Stimulated activated CD4-positive, alpha-beta T cell treated with anti-CD3 and anti-CD28 coated beads, Interleukin-2, amount 100 ng/mL, for 4 hours (primary cell): ENCODE measurements at places on chromosomes 7 and 10.

DNA sequence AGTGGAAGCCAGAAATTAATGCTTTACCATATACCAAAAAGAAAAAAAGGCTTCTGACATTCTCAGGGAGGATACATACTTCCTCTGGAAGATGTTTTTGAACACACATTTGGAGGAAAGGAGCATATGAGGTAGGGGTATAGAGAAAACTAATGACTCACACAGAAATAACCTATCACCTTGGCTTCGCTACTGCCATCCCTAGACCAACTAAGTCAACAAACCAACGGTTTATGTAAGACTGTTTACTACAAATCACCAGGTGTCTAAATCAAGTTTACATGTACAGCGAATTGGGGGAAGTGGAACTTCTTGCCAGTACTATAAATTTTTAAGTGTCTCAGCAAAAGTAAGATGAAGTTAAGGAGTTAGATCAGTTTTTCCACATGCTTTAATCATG is 96.9 kb downstream of the NT5C2 start:
- no peak for DNase-seq

DNA sequence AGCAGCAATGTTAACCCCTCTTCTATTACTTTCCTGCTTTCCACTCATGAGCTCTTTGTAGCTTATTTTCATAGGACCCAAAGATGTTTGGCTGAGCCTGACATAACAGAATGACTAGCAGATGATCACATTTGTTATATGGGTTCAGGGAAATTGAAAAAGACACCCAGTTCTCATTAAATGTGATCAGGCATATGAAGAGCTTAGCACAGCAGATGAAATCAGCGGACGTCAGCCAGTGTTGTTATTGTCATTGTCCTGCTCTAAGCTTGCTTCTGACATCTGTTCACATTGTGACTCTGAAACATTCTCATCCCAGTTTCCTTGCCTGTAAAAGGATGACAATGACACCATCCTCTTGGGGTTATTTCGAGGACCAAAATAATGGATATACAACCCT is 43.5 kb downstream of the FAM241B start:
- no peak for DNase-seq

DNA sequence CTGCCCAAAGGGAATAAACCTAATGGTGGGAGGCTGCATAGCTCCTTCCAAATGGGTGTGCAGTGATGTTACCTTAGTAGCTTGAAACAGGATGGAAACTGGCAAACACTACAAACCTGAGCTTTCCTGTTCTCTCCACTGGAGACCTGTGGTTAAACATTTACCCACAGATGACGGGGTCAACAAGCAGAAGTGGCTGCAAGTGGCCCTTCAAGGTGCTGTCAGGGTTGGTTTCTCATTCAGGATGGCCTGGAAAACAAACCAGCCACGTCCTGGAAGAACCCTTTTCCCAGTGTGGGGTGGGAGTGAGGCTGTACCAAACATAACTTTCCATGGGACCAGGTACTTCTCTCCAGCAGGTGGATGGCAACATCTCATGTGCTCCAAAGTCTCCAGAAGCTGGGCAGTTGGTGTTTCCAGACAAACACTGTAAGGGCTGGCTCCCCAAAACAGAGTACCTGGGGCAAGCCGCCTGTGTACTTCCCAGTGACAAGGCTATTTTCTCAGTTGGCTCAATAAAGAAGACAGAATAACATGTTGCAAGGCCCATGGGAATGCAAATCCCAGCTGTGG is 67.5 kb downstream of the DNAJB9 start:
- DNase-seq: no peak

DNA sequence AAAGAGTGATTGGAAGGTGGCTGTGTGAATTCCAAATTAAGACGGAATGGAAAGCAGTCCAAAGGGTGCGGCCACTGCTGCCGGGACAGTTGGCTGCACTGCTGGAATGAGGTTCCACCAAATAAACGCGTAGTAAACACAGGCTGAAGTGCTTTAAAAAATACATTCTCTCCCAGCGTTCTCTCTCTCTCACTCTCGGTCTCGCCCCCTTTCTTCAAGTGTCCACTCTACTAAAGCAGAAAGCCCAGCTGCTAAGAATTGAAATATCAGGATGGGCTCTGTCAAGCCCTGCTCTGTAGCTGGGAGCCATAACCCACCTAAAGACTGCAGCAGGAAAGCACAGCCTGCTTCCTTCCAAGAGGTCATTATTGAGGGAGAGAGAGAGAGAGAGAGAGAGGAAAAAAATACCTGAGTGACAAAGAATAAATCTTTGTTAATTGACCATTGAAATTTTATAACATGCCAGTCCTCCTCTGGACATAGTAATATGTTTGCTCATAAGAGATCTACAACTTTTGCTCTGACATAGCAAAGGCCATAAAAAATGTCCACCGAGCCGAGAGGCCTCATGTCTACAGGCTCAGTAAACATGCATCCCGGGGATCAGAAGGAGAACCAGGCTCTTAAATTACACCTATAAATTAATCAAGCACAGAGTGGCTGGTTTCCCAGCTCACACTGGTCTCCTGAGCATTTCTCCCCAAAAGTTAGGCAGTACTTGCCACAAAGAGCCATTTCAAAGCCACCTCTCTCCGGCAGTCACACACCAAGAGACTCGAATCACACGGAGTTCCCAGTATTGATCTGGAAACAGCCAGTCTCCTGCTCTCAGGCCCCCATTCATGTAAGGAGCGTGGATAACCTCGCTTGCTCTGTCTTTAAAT is 72.8 kb downstream of the FGFR2 start:
- DNase-seq: no peak

- no peak for DNase-seq
Measured at GRCh38 chr7:129108581-129108980, 35.9 kb upstream of the TSPAN33 start.

- DNase-seq: no peak
Measured at GRCh38 chr7:144791488-144791887, 44.4 kb downstream of the TPK1 start.

- DNase-seq: no peak
Measured at GRCh38 chr7:55427800-55428199, 62.7 kb downstream of the LANCL2 start.
